ENCODE measurements at places on chromosomes 16 and 17.

- H3K36me3 ChIP-seq: no peaks in the 10 kb centered on the region
- H3K4me3 ChIP-seq: no peak overlapping the region
- H3K4me1 ChIP-seq: no peaks in the 10 kb centered on the region
- peak; percentile 42 for DNase-seq
- H3K27me3 ChIP-seq: no peaks in the 10 kb centered on the region
- no peak overlapping the region for H3K27ac ChIP-seq
Observed at GRCh38 chr17:68800751-68801150, 154.4 kb downstream of the ABCA8 start.

DNA sequence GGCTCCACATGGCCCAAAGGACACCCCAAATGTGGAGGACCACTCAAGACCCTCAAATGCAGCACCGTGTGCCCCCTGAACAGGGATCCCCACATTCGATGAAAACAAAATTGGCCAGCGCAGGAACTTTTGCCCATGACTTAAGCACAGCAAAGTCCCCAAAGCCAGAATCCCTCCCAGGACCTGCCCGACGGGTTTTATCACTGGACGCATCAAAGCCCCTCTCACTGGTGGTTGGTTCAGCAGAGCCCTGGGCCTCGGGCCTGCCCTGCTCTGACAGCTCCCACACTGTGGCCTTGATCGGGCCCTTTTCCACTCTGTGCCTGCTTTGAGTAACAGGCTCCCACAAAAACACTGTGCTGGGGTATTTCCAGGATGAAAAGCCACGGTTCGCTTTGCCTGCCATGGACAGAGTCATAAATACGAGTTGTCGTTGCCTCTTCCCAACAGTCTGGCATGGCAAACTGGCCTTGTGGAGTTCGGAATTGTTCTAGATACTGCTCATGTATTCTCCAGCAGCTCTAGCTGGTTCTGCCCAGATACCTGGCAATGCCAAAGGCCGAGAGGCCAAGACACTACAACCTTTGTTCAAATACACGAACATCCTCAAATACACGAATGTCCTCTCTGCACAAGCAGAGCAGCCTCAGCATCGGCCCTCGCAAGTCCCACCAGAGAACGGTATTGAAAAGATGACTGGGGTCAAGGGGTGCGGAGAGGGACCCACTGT, 46.4 kb downstream of the TBC1D16 start:
- H3K36me3 ChIP-seq: no peaks in the 10 kb centered on the region
- no peak overlapping the region for H3K4me3 ChIP-seq
- no peaks in the 10 kb centered on the region for H3K27me3 ChIP-seq
- H3K4me1 ChIP-seq: peaks cover 34% of the 10 kb centered on the region
- no peak overlapping the region for H3K27ac ChIP-seq

DNA sequence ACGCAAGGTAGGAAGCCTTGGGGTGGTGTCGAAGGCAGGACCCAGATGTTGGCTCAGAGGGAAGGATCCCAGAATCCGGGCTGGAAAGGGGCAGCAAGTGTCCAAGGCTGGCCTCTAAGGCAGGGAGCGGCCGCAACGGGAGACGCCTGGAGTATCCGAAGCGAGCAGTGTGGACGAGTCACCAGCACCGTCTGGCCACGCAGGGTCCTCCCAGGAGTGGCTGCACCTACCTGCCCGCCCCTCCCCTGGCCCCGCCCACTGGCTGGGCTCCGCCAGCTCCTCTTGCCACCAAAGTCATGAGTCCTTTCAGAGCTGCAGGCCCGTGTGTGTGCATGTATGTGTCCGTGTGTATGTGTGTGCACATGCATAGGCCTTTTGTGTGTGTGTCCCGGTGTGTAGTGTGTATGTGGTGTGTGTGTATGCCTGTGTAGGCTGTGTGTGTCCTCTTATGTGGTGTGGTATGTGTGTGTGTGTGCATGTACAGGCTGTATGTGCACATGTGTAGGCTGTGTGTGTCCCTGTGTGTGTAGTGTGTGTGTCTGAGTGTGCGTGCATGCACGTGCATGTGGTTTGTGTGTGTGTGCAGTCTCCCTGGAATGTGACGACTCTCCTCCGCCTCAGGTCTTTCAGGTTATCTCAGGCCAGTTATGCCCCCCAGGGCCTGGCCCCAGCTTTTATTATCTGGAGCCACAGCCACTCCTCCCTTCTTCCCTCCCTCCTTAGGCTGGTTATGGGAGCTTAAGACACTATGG, at the start of gene PRSS8:
Gene PRSS8, minus strand, starts transcription at position 193 of the 752 bp plus-strand sequence. CDS start 229 bp downstream, outside the sequence.
- H3K27me3 ChIP-seq: no peaks in the 10 kb centered on the region
- H3K4me1 ChIP-seq: peaks cover 8% of the 10 kb centered on the region
- H3K4me3 ChIP-seq: no peak within 1 kb of the TSS
- H3K36me3 ChIP-seq: no peaks in the 10 kb centered on the region

- no peak overlapping the region for H3K4me3 ChIP-seq
- H3K36me3 ChIP-seq: no peaks in the 10 kb centered on the region
- H3K27me3 ChIP-seq: no peaks in the 10 kb centered on the region
- no peak for DNase-seq
- no peak overlapping the region for H3K27ac ChIP-seq
- H3K4me1 ChIP-seq: peaks cover 13% of the 10 kb centered on the region
Observed at GRCh38 chr16:83720981-83721380, 86.8 kb upstream of the HSBP1 start.

GRCh38 chr17:60959011-60959410, 281.4 kb downstream of the BCAS3 start:
- DNase-seq: no peak
- H3K27me3 ChIP-seq: no peaks in the 10 kb centered on the region
- no peak overlapping the region for H3K4me3 ChIP-seq
- no peaks in the 10 kb centered on the region for H3K4me1 ChIP-seq
- no peaks in the 10 kb centered on the region for H3K36me3 ChIP-seq

- H3K4me1 ChIP-seq: no peaks in the 10 kb centered on the region
- no peak overlapping the region for H3K27ac ChIP-seq
- H3K36me3 ChIP-seq: no peaks in the 10 kb centered on the region
- no peak for DNase-seq
- no peak overlapping the region for H3K4me3 ChIP-seq
Observed at GRCh38 chr17:65820306-65820705, 258.9 kb upstream of the AXIN2 start.

DNA sequence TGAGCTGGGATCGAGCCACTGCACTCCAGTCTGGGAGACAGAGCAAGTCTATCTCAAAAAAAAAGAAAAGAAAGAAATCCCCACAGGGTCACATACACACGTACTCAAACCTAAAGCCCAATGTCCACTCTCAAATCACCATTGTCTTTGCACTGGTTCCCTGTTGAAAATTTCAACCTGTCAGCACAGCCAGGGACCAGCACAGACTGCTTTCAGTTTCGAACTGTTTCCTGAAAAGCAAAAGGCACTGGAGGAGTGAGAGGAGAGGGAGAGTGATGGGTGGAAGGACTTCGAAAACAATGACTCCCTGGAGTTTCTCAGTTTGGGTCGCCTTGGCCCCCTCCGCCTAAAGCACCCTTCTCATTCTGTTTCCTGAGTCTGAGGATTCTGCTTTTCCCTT, 9.0 kb upstream of the CD300C start:
- no peak overlapping the region for H3K4me3 ChIP-seq
- H3K27ac ChIP-seq: no peak overlapping the region
- DNase-seq: no peak
- H3K4me1 ChIP-seq: no peaks in the 10 kb centered on the region
- no peaks in the 10 kb centered on the region for H3K36me3 ChIP-seq

DNA sequence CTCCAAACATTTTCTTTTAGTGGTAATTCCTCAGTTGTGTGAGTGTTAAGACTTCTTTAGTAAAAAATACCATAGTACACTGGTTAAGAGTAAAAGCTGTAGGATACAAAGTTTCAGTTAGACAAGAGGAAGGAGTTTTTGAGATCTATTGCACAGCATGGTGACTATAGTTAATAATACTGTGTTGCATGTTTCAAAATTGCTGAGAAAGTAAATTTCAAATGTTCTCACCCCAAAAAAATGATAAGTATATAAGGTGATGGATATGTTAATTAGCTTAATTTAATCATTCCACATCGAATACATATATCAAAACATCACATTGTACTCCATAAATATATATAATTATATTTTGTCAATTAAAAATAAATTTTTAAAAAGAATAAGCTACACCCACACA, 22.0 kb upstream of the NLK start:
- no peak for DNase-seq
- no peaks in the 10 kb centered on the region for H3K27me3 ChIP-seq
- H3K4me1 ChIP-seq: no peaks in the 10 kb centered on the region

DNA sequence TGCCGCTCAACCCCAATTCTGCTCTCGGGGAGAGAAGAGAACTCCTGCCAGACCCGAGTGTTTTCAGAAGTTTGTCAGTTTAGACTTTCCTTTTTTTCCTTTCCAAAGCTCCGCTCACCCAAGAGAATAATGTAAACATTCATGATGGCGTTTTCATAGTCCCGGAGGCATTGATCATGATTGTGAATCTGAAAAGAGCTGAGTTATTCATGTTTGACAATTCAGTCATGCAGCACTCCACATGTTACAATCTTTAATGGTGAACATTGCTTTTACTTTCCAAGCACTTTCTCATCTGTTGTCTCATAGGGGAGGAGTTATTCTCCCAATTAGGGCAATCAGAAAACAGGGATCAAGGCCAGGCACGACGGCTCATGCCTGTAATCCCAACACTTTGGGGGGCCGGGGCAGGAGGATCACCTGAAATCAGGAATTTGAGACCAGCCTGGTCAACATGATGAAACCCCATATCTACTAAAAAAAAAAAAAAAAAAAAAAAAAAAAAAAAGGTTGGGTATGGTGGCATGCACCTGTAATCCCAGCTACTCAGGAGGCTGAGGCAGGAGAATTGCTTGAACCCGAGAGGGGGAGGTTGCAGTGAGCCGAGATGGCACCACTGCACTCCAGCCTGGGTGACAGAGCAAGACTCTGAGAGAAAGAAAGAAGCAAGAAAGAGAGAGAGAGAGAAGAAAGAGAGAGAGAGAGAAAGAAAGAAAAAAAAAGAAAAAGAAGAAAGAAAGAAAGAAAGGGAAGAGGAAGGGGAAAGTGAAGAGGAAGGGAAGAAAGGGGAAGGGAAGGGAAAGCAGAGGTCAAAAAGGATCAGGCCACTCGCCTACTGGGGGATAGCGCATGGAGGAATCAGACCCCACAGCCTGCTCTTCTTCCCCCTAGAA, 70.0 kb upstream of the TNRC6C start:
- peak overlapping the region; percentile 81 for H3K4me3 ChIP-seq
- no peaks in the 10 kb centered on the region for H3K36me3 ChIP-seq
- no peak overlapping the region for H3K27ac ChIP-seq
- peak; percentile 45 for DNase-seq
- peaks cover 25% of the 10 kb centered on the region for H3K27me3 ChIP-seq
- H3K4me1 ChIP-seq: 0 out of 2 replicates have a peak, but pooled peaks cover 2% of the 10 kb centered on the region

DNA sequence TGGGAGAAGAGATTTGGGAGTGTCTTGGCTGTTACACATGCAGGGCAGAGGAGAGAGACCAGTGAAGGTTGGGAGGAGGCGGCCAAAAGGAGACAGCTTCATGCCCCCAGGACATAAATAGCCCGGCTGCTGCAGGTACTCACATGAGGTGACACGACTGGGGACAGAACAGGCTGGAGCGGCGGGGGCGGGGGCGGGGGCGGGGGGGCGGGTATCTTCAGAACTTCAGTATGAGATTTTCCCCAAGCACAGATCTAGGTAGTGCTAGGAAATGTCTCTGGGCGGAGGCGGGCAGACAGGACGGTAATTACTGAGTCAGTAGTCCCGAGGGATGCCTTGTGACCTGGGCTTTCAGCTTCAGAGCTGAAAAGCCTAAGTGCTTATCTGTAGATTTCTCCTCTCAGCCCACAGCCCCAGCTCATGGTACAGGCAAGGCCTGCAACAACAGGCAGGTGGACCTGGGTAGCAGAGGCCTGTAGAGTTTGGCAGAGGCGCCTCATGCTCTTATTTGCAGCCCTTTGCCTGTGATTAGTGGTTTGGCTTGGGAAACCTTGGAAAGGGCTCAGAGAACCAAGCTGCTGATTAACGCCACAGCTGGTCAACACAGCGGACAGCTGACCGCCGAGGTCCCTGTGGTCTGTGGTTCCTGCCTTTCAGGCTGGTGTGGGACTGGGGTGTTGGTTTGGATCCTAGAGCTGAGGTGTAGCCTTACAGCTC, 24.5 kb downstream of the UNK start:
- peak overlapping the region; percentile 67 for H3K27ac ChIP-seq
- H3K27me3 ChIP-seq: no peaks in the 10 kb centered on the region
- DNase-seq: peak; percentile 96
- peak overlapping the region; percentile 9 for H3K4me3 ChIP-seq

- H3K4me3 ChIP-seq: no peak overlapping the region
- no peaks in the 10 kb centered on the region for H3K27me3 ChIP-seq
- H3K36me3 ChIP-seq: no peaks in the 10 kb centered on the region
- H3K4me1 ChIP-seq: no peaks in the 10 kb centered on the region
Observed at GRCh38 chr16:84952335-84953189, 58.8 kb downstream of the ZDHHC7 start.

- DNase-seq: no peak
- H3K27ac ChIP-seq: no peak overlapping the region
- H3K27me3 ChIP-seq: no peaks in the 10 kb centered on the region
- no peaks in the 10 kb centered on the region for H3K36me3 ChIP-seq
Observed at GRCh38 chr16:86945166-86945900, 367.0 kb downstream of the FOXL1 start.

DNA sequence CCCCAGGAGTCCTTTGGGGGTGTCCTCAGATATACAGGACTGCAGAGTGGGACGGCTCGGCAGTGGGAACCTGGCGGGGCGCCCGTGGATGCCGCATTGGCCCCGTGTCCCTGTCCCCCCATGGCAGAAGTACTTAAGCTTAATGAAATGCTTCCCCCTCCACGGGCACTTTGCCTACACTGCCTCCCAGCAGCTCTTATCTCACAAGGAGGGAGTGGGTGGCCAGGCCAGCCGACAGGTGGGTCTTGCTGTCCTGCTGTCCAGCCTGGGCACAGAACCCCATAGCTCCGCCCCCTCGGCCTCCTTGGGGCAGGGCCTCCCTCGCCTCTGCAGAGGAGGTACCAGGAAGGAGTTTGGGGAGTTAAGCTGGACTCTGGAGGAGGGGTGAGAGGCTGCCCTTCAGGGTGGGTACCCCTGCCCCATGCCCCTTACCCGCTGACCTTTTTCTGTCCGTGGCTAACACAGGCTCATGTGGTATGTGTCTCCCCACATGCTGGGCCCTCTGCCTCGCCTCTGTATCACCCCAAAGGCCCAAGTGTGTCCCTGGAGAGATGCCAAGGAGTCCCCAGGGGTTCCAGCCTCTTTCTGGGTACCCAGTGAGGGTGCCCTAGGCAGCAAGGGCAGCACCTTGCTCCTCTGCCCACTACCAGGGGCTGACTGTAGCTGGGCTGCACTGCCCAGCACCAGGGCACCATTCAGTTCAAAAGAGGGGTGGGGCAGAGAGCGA, 8.7 kb downstream of the THRA start:
- no peak overlapping the region for H3K27ac ChIP-seq
- H3K36me3 ChIP-seq: no peaks in the 10 kb centered on the region
- no peaks in the 10 kb centered on the region for H3K27me3 ChIP-seq

- H3K27ac ChIP-seq: no peak overlapping the region
- no peaks in the 10 kb centered on the region for H3K36me3 ChIP-seq
- H3K27me3 ChIP-seq: peaks cover 16% of the 10 kb centered on the region
- H3K4me1 ChIP-seq: no peaks in the 10 kb centered on the region
Observed at GRCh38 chr16:89004209-89004831, 27.3 kb upstream of the CBFA2T3 start.

- peak; percentile 85 for DNase-seq
- no peaks in the 10 kb centered on the region for H3K36me3 ChIP-seq
- H3K27ac ChIP-seq: peak overlapping the region; percentile 44
Observed at GRCh38 chr17:17732892-17733670, 51.8 kb downstream of the RAI1 start.

GRCh38 chr16:9791556-9791955, 390.7 kb downstream of the GRIN2A start:
- H3K4me1 ChIP-seq: no peaks in the 10 kb centered on the region
- H3K4me3 ChIP-seq: no peak overlapping the region
- no peaks in the 10 kb centered on the region for H3K36me3 ChIP-seq
- DNase-seq: no peak

- no peaks in the 10 kb centered on the region for H3K4me1 ChIP-seq
- no peaks in the 10 kb centered on the region for H3K27me3 ChIP-seq
- no peaks in the 10 kb centered on the region for H3K36me3 ChIP-seq
Observed at GRCh38 chr16:49055291-49055690, 226.3 kb downstream of the CBLN1 start.

Measured in GM23248 (cell line).